T-helper 17 cell (primary cell): ENCODE measurements at places on chromosomes 2 and 18. TPM values are rescaled to one million over a fixed set of nuclear protein-coding genes. Genes with fewer than 3 reads are reported as not detected.

Gene STRN
- 29.2 TPM for total RNA-seq

- H3K27me3 ChIP-seq = no peaks in the 10 kb centered on the region
- no peaks in the 10 kb centered on the region for H3K36me3 ChIP-seq
- H3K4me3 ChIP-seq = no peak overlapping the region
- no peak overlapping the region for H3K27ac ChIP-seq
- H3K4me1 ChIP-seq = no peaks in the 10 kb centered on the region
- no peak for DNase-seq
Observed at GRCh38 chr2:158359846-158360245, 96.7 kb downstream of the CCDC148 start.

- peaks cover 13% of the 10 kb centered on the region for H3K27me3 ChIP-seq
- no peak overlapping the region for H3K27ac ChIP-seq
- no peak for DNase-seq
- no peaks in the 10 kb centered on the region for H3K4me1 ChIP-seq
- no peak overlapping the region for H3K4me3 ChIP-seq
Observed at GRCh38 chr2:2719015-2719414, 387.9 kb upstream of the MYT1L start.

DNA sequence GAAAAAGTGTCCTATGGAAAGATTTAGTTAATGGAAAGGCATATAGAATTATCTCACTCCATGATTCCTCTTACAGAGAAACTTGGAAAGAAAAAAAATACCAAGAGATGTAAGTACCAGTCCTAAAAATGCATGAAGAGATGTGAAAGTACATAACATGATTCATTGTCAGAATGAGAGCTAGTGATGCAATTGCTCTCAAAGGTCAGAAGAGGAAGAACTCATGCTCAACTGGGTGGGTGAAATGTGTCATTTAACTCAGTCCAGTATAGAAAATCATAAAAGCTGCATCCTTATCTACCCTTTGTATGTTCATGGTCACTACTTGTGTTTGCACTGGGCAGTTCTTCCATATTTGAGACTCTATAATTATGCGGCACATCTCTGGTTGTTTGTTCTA, 300.0 kb upstream of the PIK3C3 start:
- no peaks in the 10 kb centered on the region for H3K36me3 ChIP-seq
- no peaks in the 10 kb centered on the region for H3K27me3 ChIP-seq
- H3K4me1 ChIP-seq = no peaks in the 10 kb centered on the region

GRCh38 chr2:120435671-120436459, 89.9 kb downstream of the INHBB start:
- H3K4me1 ChIP-seq = no peaks in the 10 kb centered on the region
- H3K36me3 ChIP-seq = no peaks in the 10 kb centered on the region
- no peak overlapping the region for H3K4me3 ChIP-seq
- peaks cover 40% of the 10 kb centered on the region for H3K27me3 ChIP-seq
- no peak for DNase-seq
- H3K27ac ChIP-seq = no peak overlapping the region

GRCh38 chr2:210475706-210476105, 853 bp downstream of the LANCL1 start:
- peaks cover 38% of the 10 kb centered on the region for H3K4me1 ChIP-seq
- DNase-seq = no peak
- no peaks in the 10 kb centered on the region for H3K27me3 ChIP-seq
- H3K36me3 ChIP-seq = peaks cover 5% of the 10 kb centered on the region
